ENCODE measurements at places on chromosomes 7 and 10. TPM values are rescaled to one million over a fixed set of nuclear protein-coding genes. Genes with fewer than 3 reads are reported as not detected.

The HSPA12A gene
- total RNA-seq = 0.74 TPM

The HTR5A gene
- total RNA-seq = not detected

The RSPH10B gene
- total RNA-seq = 0.19 TPM

The SFTPA1 gene
- total RNA-seq = not detected

The RARRES2 gene
- not detected for total RNA-seq

DNA sequence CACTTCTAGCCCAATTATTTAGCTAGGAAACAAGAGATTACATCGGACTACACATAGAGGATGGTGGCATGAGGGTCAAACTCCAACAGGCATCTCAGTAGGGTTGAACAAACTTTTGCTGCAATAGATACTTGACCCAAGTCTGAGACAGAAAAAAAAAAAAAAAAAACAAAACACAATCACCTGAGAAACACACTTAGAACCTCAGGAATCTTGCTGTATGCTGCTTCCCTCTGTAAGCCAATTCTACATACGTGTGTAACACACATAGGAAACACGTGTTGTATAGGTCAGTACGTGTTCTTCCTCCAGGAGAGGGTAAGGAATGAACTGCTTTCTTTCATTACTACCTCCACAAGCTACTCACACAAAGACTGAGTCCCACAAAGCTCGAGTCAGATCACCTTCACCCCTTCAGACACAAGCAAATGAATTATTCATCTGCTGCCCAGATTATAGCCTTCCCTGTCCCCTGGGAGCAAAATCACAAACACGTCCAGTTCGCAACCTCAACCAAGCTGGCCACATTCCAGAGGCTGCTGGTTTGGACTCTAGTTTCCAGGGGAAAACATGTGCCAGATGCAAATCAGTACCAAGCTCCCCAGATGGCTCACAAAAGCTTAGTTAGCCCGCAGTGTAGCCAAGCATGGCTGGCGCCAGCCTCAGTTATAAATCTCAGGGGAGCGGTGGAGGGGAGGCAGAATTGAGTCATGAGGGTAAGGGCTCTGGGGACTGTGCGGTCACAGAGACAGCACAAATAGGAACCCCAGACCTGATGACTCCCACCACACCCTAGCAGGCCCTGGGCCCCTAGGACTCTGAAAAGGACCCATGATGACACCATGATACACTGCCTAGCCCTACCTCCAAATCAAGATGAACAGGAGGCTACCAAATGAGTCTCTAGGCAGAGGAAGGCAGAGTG, 15.1 kb downstream of the PSAP start:
- no peak for DNase-seq

- DNase-seq = no peak
Measured at GRCh38 chr10:116084161-116084560, 188.8 kb downstream of the GFRA1 start.

GRCh38 chr7:20330239-20330927, at the start of gene ITGB8:
ITGB8 (plus strand) TSS chr7:20330900; CDS start chr7:20331807, 907 bp downstream.
- DNase-seq = peak; percentile 92

DNA sequence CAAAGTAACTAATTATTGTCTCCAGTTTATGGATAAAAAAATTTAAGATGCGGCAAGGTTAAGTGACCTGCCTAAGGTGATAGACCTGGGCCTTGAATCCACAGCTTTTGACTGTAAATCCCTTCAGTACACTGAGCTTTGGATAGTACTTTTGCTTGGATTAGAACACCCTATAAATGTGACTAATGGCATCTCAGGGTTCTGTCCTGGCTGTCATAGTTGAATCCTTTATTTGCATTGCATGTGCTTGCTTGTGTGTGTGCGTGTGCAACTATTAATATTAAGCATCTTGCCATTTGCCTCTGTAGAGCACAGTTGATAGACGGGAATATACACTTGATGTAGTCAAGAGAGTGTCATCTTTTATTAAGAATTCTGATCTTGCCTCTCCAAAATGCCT, 228.0 kb downstream of the AUTS2 start:
- DNase-seq = no peak

The INHBA gene
- total RNA-seq = not detected

DNA sequence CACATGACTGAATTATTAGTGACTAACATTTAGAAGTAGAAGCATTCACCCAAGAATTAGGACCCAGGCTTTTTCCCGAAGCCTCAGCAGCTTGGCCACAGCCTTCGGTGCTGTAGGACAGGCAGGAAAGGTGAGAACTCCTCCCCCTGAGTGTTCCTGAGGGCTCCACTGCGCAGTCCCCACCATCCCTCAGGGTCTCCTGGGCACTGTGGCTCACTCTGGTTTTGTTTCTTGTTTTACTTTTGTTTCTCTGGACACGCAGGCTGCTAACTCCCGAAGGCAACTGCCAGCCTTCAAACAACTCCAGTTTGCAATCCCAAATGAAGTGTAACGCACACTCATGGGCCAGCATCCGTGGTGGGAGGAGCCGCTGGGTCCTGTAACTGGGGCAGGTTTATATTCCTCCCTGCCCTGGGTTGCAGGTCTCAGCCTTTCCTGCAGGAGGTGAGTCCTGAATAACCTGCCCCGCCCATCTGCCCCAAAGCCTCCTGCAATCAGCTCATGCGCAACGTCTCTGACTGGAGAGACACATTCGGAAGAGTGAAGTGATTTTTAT, 492.9 kb downstream of the PTPRN2 start:
- DNase-seq = no peak

The OR2A1 gene
- not detected for total RNA-seq

- no peak for DNase-seq
Measured at GRCh38 chr10:115624448-115624847, 531.3 kb downstream of the ATRNL1 start.

GRCh38 chr7:39926111-39926510, 23.9 kb upstream of the CDK13 start:
- DNase-seq = no peak

- DNase-seq = no peak
Measured at GRCh38 chr7:36304099-36304425, 85.6 kb upstream of the ANLN start.

DNA sequence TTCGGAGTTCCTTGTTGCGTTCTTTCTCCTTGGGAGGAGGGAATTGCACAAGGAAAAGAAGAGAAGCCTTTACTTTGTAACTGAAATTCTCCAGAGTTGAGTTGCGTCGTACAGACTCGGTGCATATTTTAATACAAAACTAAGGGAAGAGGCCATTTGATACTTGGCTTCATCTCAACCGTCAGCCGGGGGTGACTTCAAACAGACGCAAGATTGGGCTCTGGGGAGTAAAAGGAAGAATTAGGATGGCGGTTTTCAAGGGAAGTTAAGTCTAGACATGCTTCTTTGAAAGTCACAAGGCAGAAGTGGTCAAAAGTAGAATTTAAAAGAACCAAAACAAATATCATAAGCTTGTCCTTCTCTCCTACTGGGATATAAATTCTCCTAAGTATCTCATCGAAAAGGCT, 1.6 kb downstream of the PRR15 start:
- DNase-seq = no peak

The INMT gene
- 0.09 TPM for total RNA-seq

- DNase-seq = peak; percentile 71
Measured at GRCh38 chr7:41002741-41003610, 699.9 kb downstream of the INHBA start.

Measured in activated CD4-positive, alpha-beta T cell treated with anti-CD3 and anti-CD28 coated beads for 36 hours (primary cell).